Fibroblast of pulmonary artery (primary cell): ENCODE measurements at places on chromosomes 11 and 22.

DNA sequence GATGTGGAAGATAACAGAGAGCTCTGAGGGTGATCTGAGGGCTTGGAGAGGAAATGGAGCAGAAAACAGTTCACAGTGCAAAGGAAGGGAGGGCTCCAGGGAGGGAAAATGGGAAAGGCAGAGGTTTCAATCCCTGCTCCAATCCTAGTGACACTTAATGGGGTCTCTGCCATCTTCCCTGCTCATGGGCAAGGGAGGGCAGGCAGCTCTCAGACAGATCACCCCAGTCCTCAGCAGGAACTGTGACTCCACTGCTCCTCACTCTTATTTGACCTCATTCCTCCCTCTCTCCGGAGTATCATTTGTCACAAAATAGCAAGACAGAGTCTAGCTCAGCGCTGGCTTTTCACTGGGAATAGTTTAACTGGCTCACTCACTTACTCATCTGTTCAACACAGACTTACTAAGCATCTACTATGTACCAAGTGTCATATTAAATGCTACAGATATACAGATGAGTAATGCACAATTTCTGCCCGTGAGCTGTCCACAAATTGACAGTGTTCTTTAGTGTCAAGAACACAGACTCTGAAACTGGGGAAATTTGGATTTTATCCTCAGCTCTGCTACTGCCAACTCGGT lies 817.4 kb downstream of the OPCML start:
- DNase-seq: no peak

- no peak for DNase-seq
Measured at GRCh38 chr11:134250675-134251074, 2.5 kb downstream of the THYN1 start.

DNA sequence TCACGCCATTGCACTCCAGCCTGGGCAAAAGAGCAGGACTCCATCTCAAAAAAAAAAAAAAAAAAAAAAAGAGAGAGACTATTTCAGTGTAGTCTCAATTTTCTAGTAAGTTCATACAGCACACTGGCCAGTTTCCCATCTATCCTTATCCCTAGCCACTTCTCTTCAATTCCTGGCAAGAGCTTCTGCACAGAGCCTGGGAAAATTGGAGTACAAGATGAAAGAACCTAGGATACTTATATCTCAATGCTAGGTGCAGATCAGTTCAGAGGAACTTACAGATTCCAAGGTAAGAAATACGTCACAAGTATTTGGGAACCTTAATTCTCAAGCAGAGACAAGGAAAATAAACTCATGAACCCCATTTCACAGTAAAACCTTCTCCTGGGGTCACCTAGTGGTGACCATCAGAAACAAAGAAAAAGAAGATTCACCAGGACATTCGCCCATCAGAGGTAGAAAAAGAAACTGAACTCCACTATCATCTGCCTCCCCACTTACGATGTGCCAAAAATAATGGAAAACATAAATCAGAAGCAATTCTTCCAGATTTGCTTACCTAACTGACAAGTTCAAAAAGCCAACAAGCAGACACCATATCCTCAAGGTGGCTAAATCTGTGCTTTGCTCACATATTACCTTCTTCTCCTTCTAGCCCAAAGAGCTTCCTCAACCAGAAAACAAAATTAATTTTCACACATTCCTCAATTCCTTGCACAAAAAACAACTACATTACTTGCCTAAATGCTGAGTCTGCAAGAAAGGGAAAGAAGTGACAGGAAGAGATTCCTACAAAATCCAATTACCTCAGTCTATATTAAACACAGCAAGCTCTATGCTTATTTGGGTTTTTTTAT lies 4.9 kb downstream of the DENND5A start:
- no peak for DNase-seq

- no peak for DNase-seq
Measured at GRCh38 chr22:19258371-19258770, 33.1 kb downstream of the CLTCL1 start.

DNA sequence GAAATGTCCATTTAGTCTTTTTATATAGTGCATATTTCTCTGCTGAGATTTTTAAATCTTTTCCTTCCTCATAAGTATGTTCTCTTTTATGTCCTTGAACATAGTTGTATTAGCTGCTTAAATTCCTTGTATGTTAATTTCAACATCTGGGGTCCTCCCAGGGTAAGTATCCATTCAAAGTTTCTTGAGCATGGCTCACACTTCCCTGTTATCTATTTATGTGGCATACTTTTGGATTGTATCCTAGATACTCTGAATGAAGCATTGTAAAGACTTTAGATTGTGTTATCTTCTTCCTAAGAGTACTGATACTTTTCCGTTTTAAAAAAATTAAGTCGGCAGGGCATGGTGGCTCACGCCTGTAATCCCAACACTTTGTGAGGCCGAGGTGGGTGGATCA lies 28.4 kb upstream of the PITPNB start:
- DNase-seq: peak; percentile 57

DNA sequence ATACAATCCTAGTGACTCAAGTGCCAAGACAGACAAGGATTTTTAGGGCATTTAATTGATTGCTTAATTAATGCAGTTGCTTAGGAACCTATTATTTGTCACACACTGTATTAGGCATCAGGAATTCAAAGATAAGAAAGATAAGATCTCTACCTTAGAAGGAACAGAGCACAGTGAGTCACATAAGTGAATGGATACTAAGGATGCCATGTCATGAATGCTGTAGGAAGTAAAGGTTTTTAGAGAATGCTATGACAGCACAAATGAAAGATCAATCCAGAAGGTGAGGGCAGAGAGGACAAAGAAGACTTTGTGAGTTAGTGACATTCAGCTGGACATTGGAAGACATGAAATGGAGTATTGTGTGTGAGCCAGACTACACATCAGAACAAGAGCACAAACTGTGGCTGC lies 147.9 kb upstream of the DDI1 start:
- DNase-seq: no peak

DNA sequence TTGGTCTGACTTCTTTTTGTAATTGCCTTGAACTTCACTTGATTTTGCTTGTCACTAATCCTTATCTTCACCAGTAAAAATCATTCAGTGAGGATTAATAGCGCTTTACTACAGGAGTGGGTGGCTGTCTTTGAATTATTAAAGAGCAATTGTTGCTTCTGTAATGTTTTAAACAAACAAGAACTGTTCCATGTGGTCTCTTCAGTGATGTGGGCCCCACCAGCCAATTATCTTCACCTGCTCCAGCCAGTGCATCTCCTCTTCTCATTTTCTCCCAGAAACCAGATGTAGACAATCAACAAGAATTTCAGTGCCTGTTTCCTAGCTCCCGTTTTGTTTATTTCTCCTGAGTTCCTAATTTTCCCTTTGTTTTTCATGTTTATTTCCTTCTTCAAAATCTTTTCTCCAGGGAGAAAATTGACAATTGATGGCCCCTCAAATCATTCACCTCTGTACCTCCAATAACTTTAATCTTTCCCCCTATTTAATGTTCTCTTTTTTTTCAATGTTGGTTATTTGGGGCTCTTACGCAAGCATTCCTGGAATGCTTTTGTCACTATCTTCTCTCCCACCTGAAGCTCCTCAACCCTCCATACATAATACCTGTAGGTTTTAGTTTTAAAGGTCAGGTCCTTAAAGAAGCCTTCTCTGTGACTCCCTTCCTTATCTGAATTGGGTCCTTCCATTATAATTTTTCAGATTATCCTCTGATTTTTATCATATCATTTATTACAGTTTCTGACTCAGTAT lies 115.1 kb downstream of the ARFGAP2 start:
- no peak for DNase-seq

DNA sequence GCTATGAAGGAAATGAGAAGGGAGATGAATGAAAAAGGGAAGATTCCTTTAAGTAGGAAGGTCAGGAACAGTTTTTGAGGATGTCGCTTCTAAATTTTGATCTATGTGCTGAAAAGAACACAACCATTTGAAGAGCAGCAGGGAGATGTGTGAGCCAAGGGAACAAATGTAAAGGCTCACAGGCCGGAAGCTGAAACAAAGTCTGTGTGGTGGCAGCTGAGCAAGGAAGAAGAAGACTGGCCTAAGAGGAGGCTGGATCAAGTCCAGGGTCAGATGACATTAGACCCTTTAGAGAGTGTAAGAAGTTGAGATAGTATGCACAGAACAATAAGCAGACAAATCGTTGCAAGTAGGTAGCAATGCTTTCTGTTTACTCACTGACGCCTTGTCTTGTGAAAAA lies 1631.4 kb upstream of the TENM4 start:
- no peak for DNase-seq

DNA sequence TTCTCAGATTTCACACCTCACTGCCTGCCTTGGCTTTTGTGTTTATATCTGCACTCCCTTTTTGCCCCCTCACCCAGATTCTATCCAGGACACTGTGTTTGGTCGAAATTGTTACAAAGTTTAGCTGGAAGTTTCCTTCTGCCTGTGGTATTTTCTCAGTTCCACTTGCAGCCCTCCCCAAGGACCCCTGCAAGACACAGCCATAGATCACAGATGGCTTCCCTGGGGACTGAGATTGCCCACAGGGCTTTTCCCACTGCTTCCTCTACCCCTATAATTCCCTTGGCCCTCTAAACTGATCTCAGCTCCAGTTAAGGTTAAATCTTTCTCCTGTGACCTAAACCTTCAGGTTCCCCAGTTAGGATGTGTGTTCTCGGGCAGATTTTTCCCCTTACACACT lies 146.1 kb upstream of the C11orf87 start:
- no peak for DNase-seq
